Right forelimb (tissue), 1 donor: ENCODE measurements at places on chromosomes 11 and 22.
A peak's percentile ranks its signal among the peaks of the same experiment; 100 is the strongest.

- DNase-seq = no peak
These were observed 72.9 kb upstream of the RASSF10 start for GRCh38 chr11:12936200-12936599.

- no peak for DNase-seq
These were observed 14.4 kb upstream of the ST3GAL4 start for GRCh38 chr11:126340960-126341606.

DNA sequence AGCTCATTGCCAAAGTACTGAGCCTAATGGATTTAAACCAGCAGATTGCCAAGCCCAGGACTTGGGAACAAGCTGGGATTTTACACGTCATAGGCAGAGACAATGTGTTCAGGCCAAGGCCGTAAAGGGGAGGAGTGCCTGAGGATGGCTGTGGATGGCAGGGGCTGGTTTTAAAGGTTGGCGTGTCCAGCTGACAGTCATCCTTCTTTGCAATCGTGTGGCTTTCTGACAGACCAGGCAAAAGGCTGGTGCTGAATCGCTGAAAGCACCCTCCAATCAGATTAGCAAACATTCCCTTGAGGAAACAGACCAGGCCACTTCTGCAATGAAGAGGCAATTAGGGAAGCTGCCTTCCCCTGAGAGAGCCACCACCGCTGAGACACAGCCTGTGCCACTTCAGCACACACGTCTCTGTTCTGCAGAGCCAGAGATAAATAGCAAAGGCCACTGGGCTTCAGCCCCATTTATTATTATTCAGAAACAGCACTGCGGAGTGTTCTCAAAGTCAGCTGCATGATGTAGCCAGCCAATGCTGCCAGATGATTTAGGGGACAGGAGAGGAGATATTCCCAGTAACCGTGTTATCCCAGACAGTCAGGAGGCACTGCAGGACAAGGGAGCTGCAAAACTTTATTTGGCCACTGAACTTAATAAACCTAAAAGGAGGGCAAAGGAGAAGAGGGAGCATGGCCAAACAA lies 54.2 kb upstream of the CSNK2A3 start:
- DNase-seq = no peak

GRCh38 chr22:47195156-47195483 lies 432.7 kb downstream of the TBC1D22A start:
- peak; percentile 19 for DNase-seq

DNA sequence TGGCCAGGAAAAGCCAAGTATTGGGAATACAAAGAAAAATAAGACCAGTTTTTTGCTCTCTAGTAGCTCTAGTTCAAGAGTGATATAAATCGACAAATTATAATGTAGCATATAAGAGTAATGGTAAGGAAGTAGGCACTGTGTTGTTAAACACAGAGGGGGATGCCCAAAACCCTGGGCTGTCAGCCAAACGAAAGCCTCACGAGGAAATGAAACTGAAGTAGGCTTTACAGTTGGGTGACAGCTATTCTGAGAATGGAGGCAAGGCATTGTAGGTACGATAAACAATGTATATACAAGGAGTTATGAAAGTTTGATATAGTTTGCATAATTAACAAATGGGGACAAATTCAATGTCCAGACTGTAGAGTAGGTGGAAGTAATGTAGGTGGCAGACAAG lies 176.4 kb downstream of the FAM181B start:
- DNase-seq = no peak

DNA sequence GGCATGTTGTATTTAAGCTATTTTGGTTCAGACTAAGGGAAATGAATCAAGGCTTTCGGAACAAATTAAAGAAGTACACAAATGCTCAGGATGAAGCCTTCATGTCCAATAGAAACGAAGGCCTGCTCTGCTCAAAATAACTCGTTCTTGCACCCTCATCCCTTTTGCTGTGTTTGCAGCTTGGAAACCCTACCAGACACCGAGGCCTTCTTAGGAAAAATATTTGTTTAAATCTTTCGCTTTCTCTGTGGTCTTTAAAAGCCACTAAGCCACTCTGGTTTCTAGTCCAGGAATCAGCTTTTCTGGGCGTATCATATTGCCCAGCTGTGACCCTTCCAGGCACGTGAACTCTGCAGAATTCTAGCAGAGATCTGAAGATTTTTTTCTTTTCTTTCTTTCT lies 60.9 kb upstream of the HSPA8 start:
- DNase-seq = no peak

DNA sequence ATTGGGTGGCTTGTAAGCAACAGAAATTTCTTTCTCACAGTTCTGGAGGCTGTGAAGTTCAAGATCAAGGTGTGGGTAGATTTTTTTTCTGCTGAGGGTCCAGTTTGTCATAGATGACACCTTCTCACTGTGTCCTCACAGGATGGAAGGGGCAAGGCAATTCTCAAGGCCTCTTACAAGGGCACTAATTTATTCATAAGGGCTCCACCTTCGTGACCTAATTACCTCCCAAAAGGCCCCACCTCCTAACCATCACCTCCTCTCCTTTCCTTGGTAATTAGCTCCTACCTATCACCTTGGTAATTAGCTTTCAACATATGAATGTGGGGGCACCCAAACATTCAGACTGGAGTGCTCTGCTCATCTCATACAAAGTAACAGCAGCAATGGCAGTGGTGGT lies 92.3 kb upstream of the CD44 start:
- no peak for DNase-seq

- no peak for DNase-seq
These were observed 151.1 kb upstream of the CHORDC1 start for GRCh38 chr11:90373971-90374370.

DNA sequence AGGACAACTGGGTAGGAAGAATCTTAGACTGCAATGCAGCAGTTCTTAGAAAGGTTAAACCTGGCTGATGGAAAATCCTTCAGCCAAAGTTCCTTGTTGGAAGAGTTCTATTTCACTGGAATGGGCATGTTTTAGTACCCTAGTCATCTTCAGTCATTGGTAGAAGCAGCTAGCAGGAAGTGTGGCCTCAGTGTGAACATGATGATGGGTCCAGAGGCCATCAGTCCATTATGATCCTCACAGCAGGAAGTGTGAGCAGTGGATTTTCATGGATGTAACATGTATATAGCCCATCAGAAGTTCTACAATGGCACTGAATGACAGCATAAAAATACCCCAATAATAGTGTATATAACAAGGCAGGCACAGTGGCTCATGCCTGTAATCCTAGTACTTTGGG lies 35.9 kb upstream of the PDE3B start:
- no peak for DNase-seq

DNA sequence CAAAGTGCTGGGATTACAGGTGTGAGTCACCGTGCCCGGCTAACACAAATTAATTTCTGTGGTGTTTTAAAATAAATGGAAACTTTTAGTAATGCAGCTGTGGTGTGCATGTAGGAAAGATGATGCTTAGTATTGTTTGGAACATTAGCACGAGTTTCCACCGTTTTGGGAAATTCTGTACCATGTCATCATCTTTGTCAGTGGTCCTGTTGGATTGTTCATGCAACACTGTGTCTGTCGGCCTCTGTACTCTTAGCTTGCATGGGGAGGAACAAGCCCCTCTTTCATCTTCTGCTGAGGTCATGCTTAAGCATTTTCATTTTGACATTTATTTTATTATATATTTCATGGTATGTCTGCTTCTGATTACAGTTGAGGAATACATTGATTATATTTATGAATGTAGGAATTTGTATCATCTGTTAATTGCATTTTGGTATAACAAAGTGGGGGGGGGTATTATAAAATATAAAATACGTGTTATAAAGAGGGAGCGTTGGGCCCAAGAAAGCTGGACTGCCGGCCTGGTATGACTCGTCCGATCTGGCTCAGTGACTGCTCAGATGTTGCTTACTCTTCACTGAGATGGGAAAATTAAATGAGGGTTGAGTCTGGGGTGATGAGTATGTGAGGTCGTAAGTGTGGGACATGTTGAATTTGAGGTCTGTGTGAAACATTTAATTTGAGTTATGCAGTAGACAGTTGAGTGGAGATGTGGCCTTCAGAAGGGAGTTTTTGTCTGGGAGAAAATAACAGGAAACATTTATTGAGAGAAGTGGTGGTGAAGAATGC lies 28.7 kb downstream of the CECR2 start:
- DNase-seq = no peak

DNA sequence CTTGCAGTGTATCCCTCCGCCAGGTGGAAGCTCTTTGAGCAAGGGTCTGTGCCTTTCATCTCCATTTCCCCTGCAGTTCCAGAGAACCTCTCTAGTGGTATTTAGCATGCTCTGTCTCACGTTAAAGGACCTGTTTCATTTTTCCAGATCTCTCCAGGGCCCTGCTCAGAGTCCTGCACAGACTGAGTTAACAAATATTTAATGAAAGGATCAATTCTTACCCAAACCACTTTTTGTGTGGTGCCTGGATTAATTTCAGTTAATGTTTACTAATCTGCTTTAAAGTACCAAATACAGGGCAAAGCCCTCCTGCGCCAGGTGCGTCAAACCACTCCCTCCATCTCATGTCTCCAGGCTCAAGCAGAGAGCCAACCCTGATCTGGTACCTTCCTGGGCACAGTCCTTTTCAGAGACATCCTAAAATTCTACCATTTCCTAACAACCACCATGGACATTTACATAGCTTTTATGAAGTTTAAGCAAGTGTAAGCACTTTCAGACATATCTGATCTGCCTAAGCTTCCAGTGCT lies 18.7 kb upstream of the ACER3 start:
- DNase-seq = no peak

DNA sequence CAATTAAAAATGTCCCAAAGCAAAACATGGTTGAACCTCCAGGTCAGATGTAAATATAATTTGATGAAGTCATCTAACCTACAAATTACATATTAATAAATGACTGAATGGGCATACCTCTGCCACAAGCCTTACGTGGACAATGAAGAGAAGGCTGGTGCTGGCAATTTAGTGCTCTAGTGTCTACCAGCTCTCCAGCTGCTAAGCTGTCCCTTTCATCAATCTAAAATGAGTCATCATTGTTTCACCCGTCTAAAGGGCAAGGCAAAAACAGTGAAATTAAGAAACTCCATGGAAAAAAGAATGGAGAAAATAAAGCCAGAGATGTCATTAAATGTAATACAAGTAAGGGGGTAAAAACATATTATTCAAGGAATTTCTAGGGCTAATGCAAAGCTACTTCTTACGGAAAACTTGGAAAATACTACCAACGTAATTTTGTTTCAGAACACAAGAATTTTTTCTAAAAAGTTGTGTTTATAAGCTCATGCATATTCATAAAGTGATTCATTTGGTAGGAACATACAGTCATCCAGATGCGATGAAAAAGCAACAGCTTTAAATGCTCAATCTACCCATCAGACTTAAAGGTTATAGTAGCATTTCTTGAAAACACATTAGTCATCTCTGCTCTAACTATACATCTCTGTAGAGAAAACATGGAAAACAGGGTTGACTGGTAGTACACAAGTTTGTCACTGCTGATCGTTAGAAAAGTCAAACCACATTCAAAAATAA lies 71.5 kb downstream of the SIK3 start:
- no peak for DNase-seq

DNA sequence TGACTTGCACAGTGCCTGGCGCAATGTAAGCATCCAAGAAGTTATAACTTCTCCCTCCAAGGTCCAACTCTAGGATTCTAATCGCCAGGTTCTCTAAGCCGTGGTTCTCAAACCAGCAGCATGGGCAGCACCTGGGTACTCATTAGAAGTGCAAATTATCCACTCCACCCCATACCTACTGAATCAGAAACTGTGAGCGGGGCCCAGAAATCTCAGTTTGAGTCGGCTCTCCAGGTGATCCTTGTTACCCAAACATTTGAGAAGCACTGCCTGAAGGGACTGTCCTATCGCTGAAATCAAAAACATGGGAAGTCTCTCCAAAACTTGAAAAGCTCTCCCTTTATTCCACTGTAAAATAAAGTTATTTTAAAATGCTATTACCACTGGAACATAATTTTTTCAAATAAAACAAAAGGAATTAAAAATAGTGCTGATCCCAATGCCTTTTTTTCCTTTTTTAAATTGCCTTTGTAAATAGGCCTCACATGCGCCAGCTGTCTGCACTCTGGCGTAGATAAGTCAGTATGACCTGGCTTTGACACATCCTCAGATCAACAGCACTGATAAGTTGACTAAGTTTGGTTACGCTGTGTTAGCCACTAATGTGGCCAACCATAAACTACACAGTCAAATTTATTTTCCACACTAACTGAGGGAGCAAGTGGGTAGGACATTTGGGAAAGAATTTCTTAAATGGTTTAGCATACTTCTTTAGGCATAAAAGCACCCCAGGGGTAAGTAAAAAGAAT lies 8.4 kb upstream of the CTR9 start:
- no peak for DNase-seq

DNA sequence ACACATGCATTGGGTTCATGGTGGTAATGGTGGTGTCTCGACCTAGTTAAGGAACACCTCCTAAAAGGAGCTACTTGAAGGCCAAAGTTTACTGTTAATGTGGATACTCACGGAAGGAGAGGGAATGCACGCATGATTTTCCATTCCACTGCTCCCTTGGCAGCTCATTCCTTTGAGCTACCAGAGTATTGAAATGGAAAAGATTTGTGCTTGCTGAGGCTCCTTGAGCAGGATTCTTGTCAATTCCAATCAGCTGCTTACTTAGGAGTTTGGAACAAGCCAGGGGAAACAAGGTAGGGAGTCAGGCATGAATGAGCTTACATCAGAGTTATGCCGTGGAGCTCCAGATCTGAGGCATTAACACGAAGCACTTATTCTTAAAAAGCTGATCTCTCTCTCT lies 108.8 kb downstream of the GRIA4 start:
- no peak for DNase-seq

GRCh38 chr22:30694640-30695350 lies at the start of gene OSBP2:
Gene OSBP2 (plus strand): TSS chr22:30694874. CDS start chr22:30694910, 36 bp downstream.
- peak; percentile 62 for DNase-seq

- no peak for DNase-seq
These were observed 235.4 kb downstream of the METTL15 start for GRCh38 chr11:28343304-28344233.

GRCh38 chr11:133938166-133938565 lies 18.6 kb downstream of the IGSF9B start:
- DNase-seq = no peak

DNA sequence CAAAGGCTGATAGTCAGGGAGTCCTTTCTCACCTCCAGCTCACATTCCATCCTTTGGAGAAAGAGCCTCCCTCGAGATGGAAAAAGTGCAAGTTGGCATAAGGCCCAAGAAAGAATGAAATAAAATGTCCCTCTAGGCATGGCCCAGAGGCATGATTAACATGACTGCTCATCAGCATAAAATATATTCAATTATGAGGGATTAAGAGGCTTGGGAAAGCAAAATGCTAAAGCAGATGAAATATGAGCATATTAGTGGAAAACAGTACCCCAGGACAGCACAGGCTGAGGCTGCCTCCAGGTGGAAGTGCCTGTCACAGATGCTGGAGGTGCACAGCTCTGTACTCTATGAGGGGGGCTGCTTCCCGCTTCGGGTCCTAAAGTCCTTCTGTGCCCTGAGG lies 347.8 kb upstream of the PLET1 start:
- DNase-seq = no peak

GRCh38 chr11:37718431-37718999 lies 1120.5 kb upstream of the RAG2 start:
- no peak for DNase-seq

DNA sequence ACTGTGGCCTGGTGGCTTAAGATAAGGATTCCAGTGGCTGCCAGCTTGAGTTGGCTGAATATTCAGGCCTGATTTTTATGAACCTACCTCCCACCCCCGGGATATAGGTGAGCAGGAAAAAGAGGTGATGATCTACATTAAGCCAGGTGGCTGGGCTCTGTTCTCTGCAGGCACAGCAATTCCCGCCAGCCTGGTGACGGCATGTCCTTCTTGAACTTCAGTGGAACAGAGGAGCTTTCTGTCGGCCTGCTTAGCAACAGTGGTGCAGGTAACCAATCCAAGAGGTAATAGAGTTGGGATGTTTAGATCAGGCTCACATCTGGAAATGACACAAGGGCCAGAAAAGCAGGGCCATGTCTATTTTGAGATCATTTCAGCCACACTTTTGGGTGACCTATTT lies 68.7 kb downstream of the DEPDC5 start:
- no peak for DNase-seq
